HS-27A (cell line): ENCODE measurements at places on chromosomes 6 and 20.

DNA sequence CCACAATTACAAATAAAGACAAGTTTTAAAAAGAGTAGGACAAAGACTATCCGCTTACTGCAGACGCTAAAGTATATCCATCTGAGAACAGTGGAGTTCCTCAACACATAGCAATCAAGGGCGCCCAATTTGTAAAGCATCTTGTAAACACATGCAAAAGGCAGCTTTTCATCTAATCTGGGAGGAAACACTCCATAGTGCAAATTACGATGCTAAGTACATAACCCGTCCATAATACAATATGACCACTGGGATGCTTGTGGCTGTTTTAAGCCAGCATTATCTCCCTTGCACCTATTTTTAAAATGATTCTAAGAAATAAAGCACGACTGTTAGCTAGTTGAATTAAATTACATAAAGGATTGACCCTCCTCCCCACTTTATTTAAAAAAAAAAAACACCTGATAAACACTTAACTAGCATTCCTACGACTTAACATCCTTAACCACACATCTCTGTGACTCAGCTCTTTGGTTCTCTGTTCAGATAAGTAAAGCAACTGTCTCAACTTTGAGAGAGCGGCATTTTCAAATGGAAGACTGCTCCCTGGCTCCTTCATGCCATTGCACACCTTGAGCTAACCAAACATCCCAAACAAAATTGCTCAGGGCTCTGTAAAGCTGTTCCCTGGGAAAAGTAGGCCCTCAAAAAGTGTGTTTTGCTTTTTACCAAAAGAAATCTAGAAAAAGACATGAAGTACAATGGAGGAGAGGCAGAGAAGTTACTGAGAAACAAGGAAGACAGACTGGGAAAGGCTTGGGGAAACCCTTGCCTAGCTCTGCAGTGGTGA, 14.2 kb downstream of the SLC22A23 start:
- no peak for DNase-seq

GRCh38 chr6:40251637-40252300, 317.5 kb upstream of the MOCS1 start:
- DNase-seq, result no peak

- DNase-seq, result no peak
Measured at GRCh38 chr6:15336900-15337560, 91.2 kb downstream of the JARID2 start.

GRCh38 chr6:79538106-79538971, 1.1 kb upstream of the LCA5 start:
- no peak for DNase-seq

DNA sequence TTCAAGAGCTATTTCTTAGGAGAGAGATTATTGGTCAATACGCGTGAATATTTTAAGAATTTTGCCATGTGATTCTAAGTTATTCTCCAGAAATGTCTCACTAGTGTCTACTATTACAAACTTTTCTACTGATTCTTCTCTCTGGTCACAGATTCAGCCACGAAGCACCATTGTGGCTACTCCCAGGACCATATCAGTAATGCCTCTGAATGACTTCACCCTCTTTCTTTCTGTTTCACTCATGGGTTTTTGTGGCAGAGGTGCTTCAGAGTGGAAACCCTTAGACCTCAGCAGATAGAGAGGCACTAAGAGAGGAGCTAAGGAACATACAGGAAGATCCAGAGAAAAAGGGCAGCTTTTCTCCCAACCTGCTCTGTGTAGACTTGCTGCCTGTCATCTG, 211.3 kb downstream of the CBLN4 start:
- no peak for DNase-seq

DNA sequence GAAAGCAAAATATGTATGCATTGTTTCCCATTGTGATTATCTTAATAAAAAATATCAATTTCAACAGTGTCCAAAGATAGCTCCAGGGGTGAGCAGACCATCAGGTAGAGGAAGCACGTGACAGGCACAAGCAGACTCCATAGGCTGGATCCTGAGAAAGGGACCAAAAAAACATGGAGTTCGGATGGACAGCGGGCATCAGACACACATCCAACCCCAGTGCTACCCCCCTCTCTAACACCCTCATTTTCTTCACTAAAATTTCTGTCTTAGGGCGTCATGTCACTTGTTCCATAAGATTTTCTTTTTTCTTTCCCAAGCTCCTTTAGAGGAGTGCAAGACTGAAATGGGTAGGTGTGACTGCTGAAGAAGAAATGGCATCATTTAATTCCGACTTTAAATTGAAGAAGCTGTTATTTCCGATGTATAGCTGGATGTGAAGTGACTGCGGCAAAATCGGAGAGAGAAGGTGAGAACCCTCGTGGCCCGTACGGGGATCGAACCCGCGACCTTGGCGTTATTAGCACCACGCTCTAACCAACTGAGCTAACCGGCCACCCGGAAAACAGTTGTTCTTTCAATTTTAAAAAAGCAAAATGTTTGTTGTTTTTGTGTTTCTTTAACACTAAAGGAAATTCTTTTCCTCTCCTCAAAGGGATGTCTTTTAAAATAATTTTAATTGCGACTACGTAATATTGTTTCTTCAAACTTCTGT, 10.3 kb upstream of the PRSS16 start:
- DNase-seq, result peak; percentile 60
